MG63 (cell line): ENCODE measurements at places on chromosomes 12 and 14.

DNA sequence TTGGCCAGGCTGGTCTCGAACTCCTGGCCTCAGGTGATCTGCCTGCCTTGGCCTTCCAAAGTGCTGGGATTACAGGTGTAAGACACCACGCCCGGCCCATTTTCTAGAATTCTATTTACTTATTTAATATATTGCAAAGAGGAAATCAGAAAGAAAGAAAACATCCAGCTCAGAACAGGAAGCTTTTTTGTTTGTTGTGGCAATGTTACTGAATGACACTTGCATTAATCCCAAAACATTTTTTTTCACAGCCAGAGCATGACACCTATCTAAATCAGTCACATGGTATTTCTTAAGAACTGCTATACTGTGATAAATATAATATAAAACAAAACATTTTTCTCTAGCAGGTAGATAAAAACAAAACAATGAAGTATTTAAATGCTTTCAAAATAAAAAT, 12.6 kb downstream of the CFL2 start:
- DNase-seq = no peak

GRCh38 chr12:48957141-48958048, at the start of gene ARF3:
ARF3 (minus strand) TSS chr12:48957487; CDS start chr12:48941095, 16,392 bp downstream.
- peak; percentile 96 for DNase-seq

DNA sequence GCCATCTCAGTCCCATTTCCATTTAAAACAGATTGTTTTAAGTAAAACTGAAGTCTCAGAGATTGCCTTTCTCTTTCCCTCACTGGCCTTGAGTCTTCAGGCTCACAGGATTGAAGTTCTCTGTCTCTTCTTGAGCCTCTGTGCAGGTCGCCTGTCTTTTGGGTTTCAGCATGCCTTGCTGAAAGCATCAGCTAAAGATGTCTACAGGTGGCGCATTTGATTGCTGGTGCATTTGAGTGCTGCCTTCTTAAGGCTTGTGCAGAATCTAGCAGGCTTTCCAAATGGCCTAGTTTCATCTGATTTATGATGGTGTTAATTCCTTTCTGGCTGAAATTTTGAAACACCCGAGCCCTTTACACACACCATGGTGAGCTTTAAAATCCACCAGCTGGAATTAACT, 1062.2 kb upstream of the FBXO33 start:
- no peak for DNase-seq

GRCh38 chr12:81330480-81330879, 252.6 kb downstream of the ACSS3 start:
- DNase-seq = no peak
